A172 (cell line): ENCODE measurements at places on chromosomes 6 and 20. TPM values are rescaled to one million over a fixed set of nuclear protein-coding genes. Genes with fewer than 3 reads are reported as not detected.

GRCh38 chr6:43286980-43287716 is 10.9 kb upstream of the SLC22A7 start:
- no peak for DNase-seq

- peak; percentile 48 for DNase-seq
Measured at GRCh38 chr6:15479761-15480160, 183.1 kb downstream of the DTNBP1 start.

DNA sequence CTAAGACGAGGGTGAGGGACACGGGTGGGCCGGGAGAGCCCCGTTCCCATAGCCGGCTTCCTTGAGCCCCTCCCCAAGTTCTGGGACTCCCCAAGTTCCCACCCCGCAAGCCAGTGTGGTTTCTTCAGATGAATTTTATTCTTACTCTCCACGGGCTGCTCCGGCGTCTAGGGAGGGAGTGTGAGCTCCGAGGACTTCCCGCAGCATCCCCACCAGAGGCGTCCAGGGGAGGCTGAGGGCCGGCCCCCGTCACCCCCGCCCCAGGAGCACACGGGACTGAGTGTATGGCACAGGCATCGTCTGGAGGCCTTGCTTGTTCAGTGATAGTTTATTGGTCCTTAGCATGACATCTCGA is 10.0 kb upstream of the SLC4A11 start:
- DNase-seq = no peak

- DNase-seq = no peak
Measured at GRCh38 chr6:14644381-14644780, 526.8 kb downstream of the CD83 start.

- DNase-seq = no peak
Measured at GRCh38 chr6:170176898-170177771, 113.7 kb downstream of the DLL1 start.

DNA sequence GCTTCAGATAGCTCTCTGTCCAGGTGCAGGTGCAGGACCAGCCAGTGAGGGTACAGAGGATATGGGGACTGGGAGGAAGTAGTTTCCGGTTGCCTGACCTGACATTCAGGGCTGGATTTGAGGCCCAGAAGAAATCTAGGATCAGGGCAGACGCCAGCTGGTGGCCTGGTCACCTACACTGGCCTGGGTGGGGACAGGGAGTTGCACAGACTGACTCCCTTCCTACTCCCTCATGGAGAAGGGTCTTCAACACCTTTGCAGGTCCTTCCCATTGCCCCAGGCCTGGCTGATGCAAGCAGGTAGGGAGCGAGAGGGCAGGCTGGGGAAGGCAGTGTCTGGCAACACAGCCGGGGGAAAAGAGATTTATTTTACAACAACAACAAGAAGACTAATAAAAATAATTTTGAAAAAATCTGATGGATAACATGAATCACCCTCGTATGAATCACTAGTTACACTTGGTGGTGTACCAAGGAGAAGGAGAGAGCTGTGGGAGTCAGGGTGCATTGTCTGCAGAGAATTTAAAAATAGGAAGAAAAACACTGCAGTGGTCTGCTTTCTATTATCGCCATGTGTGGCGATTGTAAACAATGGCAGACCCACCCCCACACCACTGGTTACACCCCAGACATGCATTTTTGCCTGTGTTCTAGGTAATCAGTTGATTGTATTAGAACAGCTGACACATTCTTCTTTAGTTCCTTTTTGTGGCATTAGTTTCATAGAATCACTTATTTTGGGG is 62.3 kb upstream of the SNX9 start:
- peak; percentile 79 for DNase-seq

DNA sequence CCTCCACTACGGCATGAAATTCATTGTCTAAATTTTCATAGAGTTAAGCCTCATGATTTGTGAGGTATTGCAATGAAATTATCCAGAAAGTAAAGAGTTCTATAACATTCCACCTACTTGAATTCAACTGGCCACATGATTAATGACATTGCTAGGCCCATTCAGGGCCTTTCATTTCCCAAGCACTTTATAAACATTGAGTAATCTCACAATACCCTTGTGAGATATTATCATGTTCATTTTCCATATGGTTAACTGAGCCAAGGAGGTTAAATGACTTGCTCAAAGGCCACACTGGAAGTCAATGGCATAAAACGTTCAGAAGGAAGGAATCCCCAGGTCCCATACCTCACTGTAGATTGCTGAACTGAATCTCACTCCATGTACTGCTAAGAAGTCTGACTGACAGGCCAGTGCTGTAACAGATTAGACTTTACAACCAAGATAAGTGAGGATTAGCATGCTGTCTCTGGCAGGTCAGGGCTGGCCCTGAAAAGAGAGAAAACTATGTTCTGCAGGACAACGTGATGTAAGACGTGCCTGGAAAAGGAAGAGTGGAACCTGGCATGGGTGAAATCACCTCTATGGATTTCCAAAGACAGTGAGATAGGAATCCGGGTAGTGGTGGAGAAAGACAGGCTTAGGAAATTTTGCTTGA is 75.9 kb upstream of the SPACA1 start:
- DNase-seq = no peak

The GRM1 gene
- total RNA-seq = 0.10 TPM in 1 of 2 replicates, not detected in the other

The NKAIN2 gene
- not detected in 2 replicates for total RNA-seq

The ANKEF1 gene
- 4.2 and 4.4 TPM in 2 replicates for total RNA-seq

The ZNF391 gene
- total RNA-seq = 0.53 and 3.3 TPM in 2 replicates

The BPIFB2 gene
- not detected in 2 replicates for total RNA-seq
